ENCODE measurements at places on chromosomes 6 and 20. TPM values are rescaled to one million over a fixed set of nuclear protein-coding genes. Genes with fewer than 3 reads are reported as not detected.

- no peaks in the 10 kb centered on the region for H3K27me3 ChIP-seq
- H3K4me3 ChIP-seq = no peak overlapping the region
- no peaks in the 10 kb centered on the region for H3K36me3 ChIP-seq
- no peak overlapping the region for H3K27ac ChIP-seq
Observed at GRCh38 chr6:150662814-150663213, 63.1 kb downstream of the PLEKHG1 start.

GRCh38 chr20:4455996-4456395 lies 265.7 kb upstream of the PRND start:
- no peaks in the 10 kb centered on the region for H3K36me3 ChIP-seq
- H3K27me3 ChIP-seq = no peaks in the 10 kb centered on the region
- H3K27ac ChIP-seq = no peak overlapping the region
- peaks cover 12% of the 10 kb centered on the region for H3K4me1 ChIP-seq
- no peak for DNase-seq

DNA sequence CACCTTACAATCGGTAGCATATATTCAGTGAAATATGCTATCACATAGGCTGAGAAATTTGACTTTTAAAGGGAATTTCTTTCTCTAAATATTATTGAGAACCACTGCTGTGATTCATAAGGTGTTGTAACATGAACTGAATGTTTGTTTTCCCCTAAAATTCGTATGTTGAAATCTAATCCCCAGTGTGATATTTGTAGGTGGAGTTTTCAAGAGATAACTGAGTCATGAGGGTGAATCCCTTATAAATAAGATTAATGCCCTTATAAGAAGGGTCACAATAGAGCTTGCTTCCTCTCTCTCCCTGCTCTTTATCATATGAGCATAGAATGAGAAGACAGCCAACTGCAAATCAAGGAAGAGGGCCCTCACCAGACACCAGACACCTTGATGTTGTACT lies 64.8 kb downstream of the LMBRD1 start:
- no peaks in the 10 kb centered on the region for H3K27me3 ChIP-seq
- no peak overlapping the region for H3K27ac ChIP-seq
- no peaks in the 10 kb centered on the region for H3K36me3 ChIP-seq
- H3K4me1 ChIP-seq = no peaks in the 10 kb centered on the region
- H3K4me3 ChIP-seq = no peak overlapping the region

GRCh38 chr20:33945391-33946081 lies 48.2 kb upstream of the RALY start:
- H3K4me1 ChIP-seq = no peaks in the 10 kb centered on the region
- no peak overlapping the region for H3K27ac ChIP-seq
- H3K27me3 ChIP-seq = no peaks in the 10 kb centered on the region
- no peak for DNase-seq
- no peaks in the 10 kb centered on the region for H3K36me3 ChIP-seq

DNA sequence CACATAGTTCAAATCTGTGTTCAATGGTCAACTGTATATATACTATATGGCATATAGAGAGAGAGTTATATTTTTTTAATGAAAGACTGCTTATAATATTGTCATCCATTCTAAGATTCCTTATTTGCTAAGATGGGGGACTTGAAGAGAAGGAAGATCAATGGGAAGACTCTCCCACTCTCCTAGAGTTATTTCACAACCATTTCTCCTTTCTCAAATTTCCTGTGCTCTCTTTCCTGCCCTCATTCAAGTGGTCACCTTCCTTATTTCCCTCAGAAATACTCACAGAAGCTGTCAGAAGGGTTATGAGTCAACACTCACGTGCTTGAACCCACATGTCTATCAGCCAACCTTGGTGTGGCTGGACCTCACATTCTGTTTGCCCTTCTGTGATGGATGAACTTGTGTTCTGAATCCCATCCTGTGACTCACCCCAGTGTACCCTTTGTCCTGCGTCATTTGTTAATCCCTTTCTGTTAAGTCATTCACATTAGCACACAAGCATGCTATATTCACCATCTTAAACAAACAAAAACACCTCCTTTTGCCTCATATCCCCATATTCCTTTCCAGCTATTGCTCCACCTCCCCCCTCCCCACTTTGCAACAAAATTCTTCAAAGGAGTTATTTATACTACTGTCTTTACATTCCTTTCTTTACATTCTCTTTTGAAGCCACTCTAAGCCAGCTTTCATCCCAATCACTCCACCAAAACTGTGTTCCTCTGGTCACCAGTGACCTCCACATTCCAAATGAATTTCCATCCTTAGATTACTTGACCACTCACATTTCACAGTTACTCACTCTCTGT lies 279.3 kb upstream of the TCF21 start:
- peaks cover 4% of the 10 kb centered on the region for H3K4me1 ChIP-seq
- no peak overlapping the region for H3K4me3 ChIP-seq
- DNase-seq = no peak
- H3K27me3 ChIP-seq = no peaks in the 10 kb centered on the region

DNA sequence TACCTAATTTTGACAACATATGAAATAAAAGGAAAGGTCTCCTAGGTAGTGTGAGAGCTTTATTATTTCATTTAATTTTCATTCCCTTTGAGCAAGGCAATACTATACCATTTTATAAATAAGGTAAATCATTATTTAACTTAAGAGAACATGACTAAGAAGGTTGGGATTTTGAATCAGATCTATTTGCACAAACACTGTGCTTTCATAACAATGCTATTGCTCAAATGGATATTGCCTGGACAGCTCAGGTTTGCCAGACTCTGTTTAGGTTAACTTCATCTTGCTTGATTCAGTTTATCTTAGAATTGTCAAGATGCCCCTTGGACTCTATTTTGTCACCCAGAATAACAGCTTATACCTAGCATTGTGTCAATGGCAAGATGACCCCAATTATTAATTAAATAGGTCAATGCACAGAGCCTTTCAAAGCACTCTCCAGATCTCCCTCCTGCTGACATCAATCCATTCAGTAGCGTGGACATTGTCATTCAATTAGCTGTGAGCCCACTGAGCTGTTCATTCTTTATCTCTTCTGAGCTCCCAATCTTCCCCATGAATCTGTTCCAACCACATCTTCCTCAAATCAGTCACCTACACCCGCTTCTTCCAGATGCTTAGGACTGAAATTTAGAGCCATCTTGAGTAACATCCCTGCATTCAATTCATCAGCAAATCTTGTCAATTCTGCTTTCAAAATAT lies 42.1 kb upstream of the TMEM30A start:
- H3K27ac ChIP-seq = peak overlapping the region; percentile 91
- peaks cover 52% of the 10 kb centered on the region for H3K4me1 ChIP-seq
- peak overlapping the region; percentile 31 for H3K4me3 ChIP-seq
- peaks cover 12% of the 10 kb centered on the region for H3K36me3 ChIP-seq
- DNase-seq = peak; percentile 84
- H3K27me3 ChIP-seq = no peaks in the 10 kb centered on the region

DNA sequence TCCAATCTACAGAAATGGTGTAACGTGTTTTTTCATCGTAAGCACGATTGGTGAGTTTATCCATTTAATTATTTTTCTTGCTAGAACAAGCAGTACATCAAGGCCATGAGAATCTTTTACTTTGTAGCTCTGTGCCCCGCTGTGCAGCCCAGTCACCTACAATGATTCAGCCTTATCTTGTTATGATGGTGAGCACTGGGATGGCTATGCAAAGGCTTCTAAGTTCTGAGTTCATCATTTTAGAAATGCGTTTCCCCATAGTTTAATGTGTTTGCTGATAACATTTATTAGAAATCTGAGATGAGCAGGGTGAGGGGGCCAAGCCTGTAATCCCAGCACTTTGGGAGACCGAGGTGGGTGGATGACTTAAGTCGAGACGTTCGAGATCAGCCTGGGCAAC lies 111.8 kb upstream of the QKI start:
- H3K4me1 ChIP-seq = peaks cover 13% of the 10 kb centered on the region
- no peaks in the 10 kb centered on the region for H3K36me3 ChIP-seq
- no peak overlapping the region for H3K27ac ChIP-seq
- no peak for DNase-seq
- H3K4me3 ChIP-seq = no peak overlapping the region

- H3K36me3 ChIP-seq = no peaks in the 10 kb centered on the region
- H3K4me1 ChIP-seq = no peaks in the 10 kb centered on the region
- H3K27me3 ChIP-seq = no peaks in the 10 kb centered on the region
- H3K27ac ChIP-seq = no peak overlapping the region
- DNase-seq = no peak
Observed at GRCh38 chr6:91132461-91132860, 545.6 kb upstream of the MAP3K7 start.

GRCh38 chr6:69957985-69958559 lies 91.7 kb downstream of the COL19A1 start:
- no peaks in the 10 kb centered on the region for H3K4me1 ChIP-seq
- no peaks in the 10 kb centered on the region for H3K27me3 ChIP-seq
- no peak overlapping the region for H3K27ac ChIP-seq
- no peak for DNase-seq

DNA sequence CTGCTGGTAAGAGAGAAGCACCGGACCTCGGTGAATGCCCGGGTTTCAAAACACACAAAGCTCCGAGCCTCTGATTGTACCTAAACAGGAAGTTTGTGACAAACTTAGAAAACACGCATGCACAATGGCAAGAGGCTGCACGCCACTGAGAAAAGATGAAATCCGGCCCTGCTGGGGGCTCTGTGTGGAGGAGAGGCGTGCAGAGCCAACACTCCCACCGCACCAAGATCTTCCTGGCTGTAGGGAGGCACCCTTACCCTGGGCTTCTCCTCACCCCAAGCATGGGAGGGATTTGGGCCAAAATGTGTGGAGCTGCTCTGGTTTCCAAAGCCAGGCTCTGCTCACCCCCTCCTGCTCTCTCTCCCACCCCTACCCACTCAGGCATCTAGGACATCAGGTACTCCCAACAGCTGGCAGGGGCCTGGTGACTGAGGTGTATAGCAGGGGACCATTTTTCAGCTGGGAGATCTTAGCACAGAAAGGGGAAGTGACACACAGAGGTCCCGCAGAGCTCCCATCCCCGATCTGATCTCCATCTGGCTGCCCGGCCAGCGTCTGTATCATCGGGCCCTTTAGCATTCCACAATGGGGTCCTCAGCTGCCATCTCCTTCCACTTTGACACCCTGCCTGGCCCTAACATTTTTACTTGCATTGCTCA lies 84.2 kb downstream of the TRERF1 start:
- no peaks in the 10 kb centered on the region for H3K27me3 ChIP-seq
- no peaks in the 10 kb centered on the region for H3K4me1 ChIP-seq
- DNase-seq = no peak
- H3K4me3 ChIP-seq = no peak overlapping the region
- no peaks in the 10 kb centered on the region for H3K36me3 ChIP-seq
- H3K27ac ChIP-seq = peak overlapping the region; percentile 29

- DNase-seq = no peak
- no peak overlapping the region for H3K27ac ChIP-seq
- H3K4me1 ChIP-seq = peaks cover 2% of the 10 kb centered on the region
- no peaks in the 10 kb centered on the region for H3K27me3 ChIP-seq
Observed at GRCh38 chr6:14228571-14228970, 111.0 kb downstream of the CD83 start.

DNA sequence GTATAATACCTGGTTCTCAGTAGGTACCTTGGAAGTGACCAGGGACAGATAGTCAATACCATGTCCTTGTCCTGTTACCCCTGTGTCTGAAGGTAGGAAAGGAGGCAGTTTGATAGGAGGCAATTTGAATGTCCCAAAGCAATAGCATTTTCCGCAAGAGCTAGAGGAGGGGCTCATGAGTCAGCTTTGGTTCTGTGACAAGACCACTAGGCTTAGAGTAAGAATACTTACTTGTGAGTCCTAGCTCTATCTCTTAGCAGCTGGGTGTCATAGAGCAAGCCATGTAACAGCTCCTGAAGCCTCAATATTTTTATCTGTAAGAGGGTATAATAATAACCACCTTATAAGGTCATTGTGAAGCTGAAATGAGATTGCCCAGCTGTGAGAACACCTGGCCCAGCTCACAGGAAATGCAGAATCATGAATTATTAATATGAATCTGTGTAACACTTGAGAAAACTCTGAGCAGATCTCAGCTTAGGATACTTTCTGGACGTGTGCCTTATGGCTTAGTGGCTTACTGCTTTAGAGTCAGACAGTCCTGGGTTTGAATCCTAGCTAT lies 58.6 kb downstream of the DAAM2 start:
- H3K27me3 ChIP-seq = no peaks in the 10 kb centered on the region
- H3K36me3 ChIP-seq = no peaks in the 10 kb centered on the region
- DNase-seq = no peak
- no peak overlapping the region for H3K27ac ChIP-seq

DNA sequence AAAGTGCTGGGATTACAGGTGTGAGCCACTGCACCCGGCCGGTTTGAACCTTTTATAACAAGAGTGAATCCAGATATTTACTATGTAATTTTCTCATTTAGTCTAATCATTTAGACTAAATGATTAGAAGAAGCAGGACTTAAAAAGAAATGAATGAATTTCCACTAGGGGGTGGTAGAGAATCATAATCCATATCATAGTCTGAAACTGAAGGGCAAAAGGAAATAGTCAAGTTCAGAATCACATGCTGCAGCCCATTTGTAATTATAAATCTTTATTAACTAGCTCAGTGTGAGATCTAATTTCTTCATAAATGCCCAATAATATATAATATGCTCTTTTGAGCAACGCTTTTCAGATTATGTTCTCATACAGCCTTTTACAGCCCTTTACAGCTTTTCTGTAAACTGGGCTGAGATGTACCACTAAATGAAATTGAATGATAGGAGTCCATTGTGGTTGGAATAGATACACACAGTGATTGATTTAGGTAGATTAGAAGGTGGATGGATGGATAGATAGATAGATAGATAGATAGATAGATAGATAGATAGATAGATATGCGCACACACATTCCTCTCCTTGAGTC lies 31.8 kb downstream of the PSMB9 start:
- H3K4me1 ChIP-seq = no peaks in the 10 kb centered on the region
- no peaks in the 10 kb centered on the region for H3K27me3 ChIP-seq
- peak; percentile 57 for DNase-seq
- no peak overlapping the region for H3K4me3 ChIP-seq

- H3K36me3 ChIP-seq = no peaks in the 10 kb centered on the region
- H3K4me1 ChIP-seq = no peaks in the 10 kb centered on the region
- no peak overlapping the region for H3K27ac ChIP-seq
- H3K27me3 ChIP-seq = no peaks in the 10 kb centered on the region
- no peak overlapping the region for H3K4me3 ChIP-seq
- DNase-seq = no peak
Observed at GRCh38 chr6:17525637-17526036, 74.5 kb upstream of the FAM8A1 start.

GRCh38 chr6:54588176-54588575 lies 258.4 kb upstream of the FAM83B start:
- no peak for DNase-seq
- H3K4me3 ChIP-seq = no peak overlapping the region

SLC22A7 gene
- not detected for total RNA-seq

LRRC73 gene
- total RNA-seq = 0.37 TPM

EFCAB8 gene
- not detected for total RNA-seq

B3GAT2 gene
- total RNA-seq = 0.71 TPM

RNF217 gene
- 13.2 TPM for total RNA-seq

Measured in neural progenitor cell (in vitro differentiated cells).